Caco-2 (cell line): ENCODE measurements at places on chromosomes 7 and 10.

DNA sequence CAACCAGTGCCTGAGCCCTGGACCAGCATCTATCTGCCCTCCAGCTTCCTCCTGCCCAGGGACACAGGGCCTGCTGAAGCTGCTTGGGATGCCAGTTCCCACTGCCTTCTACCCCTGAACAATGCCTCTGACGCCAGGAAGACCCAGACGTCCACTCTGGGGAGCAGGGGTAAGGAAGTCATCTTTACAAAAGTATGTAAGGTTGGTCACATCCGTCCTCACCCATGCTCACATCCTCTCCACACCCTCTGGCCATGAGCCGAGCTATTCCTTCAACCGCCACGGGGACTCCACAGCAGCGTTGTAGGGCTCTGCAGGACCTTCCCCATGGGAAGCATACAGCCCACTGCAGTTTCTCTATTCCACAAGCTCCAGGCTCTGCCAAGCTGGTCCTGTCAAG lies 58.5 kb downstream of the CLRN3 start:
- no peak for DNase-seq

DNA sequence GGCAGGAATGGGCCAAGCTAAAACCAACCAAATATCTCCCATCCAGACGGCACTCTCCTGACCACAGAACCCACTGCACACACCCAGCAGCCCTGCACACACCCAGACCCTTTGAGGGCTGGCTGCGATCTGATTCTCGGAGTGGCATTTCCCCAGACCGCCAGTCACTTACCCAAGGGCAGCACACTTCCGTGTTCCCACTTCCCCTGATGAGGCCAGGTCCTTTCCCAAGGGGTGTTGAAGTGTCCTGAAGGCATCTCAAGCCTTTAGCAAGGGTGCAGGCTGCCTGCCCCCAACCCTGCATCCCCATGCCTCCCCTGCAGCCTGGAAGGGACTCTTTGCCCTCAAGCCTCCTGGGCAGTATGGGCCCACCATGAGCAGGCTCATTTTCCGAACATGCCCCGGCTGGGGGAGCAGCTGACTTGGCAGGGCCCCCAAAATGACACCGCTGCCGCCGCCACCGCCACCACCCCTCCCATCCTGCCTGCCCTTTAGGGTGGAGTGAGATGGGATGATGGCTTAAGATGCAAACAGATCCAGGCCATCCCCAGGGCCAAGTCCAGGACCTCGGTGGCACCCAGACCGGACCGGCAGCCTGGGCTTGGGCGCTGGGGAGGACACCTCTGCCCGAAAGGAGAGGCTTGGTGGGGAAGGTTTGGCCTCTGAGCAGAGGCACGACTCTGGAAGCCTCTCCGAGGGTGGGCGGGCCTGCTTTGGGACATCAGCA lies 159.8 kb downstream of the NRF1 start:
- no peak for DNase-seq

DNA sequence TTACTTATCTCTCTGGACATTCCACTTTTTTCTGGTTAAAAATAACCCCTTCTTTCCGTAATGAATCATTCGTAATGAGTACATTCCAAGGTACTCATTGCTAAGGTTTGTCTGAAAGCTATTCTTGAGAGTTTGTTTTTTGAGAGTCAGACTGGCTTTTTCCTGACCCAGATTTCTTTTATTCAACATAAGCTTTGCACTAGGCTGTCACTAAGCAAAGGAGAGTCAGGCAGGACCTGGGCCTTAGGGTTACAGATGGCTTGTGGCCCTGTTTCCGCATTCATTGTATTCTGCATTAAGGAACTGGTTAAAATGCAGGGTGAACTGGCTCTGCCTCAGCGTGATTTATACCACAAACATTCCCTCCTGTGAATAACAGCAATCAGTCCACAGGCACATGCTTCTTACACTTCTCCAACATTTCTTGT lies 84.1 kb downstream of the POM121L12 start:
- DNase-seq: no peak

- no peak for DNase-seq
Observed at GRCh38 chr10:5999440-6000165, 22.3 kb upstream of the IL15RA start.

- DNase-seq: no peak
Observed at GRCh38 chr7:101248276-101248675, 3.4 kb upstream of the FIS1 start.

DNA sequence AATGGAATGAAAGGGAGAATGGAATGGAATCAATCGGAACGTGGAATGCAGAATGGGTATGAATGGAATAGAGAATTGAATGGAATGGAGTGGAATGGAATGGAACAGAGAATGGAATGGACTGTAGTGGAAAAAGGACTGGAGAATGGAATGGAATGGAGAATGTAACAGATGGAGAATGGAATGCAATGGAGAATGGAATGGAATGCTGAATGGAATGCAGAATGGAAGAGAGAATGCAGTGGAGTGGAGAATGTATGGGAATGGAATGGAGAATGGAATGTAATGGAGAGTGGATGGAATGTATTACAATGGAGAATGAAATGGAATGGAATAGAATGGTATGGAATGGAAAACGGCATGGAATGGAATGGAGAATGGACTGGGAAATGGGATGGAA lies 96.9 kb downstream of the NSUN6 start:
- no peak for DNase-seq

GRCh38 chr7:20395511-20395910 lies 64.8 kb downstream of the ITGB8 start:
- DNase-seq: no peak

GRCh38 chr7:28020302-28020940 lies 160.2 kb downstream of the JAZF1 start:
- DNase-seq: peak; percentile 76

- no peak for DNase-seq
Observed at GRCh38 chr10:96636551-96636950, 49.7 kb upstream of the TM9SF3 start.

DNA sequence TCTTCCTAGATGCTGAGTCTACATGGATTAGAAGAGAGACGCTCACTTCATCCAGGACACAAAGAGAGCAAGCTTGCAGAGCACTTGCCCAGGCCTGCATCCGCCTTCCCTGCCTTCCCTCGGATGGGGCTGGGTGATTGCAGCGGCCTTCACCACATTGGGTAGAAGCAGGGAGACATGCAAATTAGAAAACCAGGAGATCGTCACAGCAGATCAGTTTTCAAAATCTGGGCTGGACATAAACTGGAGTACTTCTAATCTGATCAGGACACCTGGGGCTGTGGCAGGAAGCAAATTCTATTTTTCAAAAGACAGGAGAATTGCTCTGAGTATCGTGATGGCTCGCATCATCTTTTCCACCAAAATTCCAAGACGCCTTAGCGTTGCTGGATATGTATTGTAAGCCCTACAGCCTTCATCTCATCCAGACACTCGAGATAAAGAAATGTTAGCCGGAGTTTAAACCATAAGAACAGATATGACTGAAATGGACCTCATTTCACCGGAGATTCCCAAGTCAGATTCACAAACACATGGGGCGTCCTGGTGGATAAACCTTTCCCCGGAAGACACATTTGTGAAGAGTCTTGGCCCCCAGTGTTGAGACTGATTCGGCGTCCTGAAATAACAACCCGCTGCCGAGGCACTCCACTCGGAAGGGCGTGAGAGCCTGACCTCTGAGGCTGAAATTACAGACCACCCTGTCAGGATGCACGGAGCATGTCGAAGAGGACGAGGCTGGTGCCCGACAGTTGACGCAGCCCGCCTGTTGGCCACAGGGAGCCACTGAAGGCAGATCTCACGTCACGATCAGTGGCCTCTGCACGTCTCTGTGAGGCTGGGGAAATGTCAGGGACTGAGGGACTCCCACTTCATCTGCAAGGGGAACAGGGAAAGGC lies 91.2 kb upstream of the PARD3 start:
- peak; percentile 41 for DNase-seq

GRCh38 chr10:31194986-31195385 lies 124.0 kb upstream of the ZEB1 start:
- no peak for DNase-seq

DNA sequence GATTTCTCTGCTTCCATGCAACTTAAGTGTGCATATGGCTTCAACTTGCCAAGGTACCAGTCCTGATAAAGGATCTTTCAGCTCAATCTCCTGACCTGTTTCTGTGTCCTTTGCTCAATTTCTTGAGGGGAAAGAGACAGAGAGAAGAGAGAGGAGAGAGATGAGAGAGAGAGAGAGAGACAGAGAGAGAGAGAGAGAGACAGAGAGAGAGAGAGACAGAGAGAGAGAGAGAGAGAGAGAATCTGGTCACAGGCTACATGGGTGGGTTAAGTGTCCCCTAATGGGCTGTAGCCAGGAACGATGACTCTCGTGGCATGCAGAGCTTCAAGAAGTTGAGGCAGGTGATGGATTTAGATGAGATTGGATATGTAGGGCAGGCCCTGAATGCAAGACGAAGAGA lies 335.2 kb upstream of the PRKCQ start:
- no peak for DNase-seq

DNA sequence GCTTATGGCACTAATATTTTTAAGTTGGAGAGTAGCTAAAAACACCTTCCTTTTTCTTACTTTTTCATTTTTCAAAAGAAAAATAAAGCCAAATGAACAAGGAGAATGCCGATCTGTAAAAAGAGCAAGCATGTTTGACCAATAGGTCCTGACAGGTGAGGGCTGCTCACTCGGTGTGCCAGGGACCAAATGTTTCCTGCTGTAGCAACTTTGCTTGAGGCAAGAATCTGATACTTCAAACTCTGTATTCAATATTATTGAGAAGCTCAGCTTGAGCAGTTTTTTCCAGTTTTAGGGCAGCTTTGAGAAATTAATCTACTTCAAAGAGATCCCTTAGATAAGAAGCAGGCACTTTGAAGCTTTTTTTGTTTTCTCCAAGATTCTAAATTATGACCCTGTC lies 298.1 kb downstream of the BICC1 start:
- peak; percentile 78 for DNase-seq
